ENCODE measurements at places on chromosomes 16 and 17.

DNA sequence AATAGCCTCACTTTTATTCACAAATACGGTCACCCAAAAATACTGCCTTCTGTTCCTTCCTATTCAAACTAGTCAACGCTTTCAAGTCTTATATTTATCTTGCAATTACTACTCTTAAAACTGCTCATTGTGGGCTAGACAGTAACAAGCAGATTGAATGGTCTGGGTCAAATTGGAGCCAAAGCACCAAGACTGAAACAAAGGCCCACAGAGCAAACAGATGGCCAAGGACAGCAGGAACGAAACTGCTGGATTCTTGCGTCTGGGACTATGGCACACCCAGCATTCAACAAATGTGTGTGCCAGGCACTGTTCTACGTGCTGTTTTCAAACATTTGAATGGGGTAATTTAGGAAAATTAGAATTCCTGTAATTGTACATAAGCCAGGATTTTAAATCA is 250.1 kb upstream of the PSMD7 start:
- DNase-seq = peak; percentile 26

DNA sequence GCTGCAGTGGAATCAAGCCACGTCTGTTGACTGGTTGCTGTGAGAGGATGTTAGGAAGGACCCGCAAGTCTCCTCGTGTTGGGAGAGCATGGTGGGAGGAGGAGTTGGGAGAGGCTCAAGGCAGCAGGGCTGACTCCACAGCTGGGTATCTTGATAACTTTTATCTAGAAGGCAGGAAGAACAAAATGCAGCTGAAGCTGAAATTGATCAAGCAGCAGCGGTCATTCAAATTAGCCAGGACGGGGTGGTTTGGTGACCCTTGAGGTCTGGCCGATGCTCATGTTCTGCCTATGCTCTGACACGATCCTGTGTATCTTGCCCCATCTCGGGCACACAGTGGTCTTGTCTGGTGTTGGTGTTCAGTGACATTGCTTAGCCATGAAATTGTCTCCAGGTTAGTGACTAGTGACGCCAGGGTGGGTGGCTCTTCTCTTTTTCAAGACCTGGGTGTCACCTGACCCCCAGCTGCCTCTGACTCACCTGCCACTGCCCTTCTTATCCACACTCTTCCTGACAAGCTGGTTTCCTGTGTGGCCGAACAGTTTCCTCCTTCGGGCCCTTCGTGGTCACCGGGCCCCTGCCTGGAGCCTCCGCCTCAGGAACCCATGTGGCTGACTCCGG is 19.1 kb downstream of the NPTX1 start:
- DNase-seq = no peak

DNA sequence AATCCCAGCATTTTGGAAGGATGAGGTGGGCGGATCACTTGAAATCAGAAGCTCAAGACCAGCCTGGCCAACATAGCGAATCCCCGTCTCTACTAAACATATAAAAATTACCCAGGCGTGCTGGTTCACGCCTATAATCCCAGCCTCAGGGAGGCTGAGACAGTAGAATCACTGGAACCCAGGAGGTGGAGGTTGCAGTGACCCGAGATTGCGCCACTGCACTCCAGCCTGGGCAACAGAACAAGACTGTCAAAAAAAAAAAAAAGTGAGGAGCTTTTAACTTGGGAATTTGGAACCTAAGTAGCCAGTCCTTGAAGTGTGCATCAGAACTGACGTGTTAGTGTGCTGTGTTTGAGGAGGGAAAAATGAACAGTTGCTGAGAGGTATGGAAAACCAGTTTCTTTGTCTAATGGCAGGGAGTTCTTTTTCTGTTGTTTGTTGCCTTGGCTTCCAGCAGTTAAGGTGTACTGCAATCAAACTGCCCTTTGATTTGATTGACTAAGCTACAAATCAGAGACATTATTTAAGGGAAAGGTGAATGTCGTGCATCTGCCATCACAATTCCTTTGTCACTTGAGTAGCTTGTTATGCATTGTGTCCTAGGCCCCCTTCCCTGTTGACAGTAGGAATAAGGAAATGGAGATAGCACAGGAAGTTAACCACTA is 8.6 kb upstream of the DUSP14 start:
- DNase-seq = no peak

DNA sequence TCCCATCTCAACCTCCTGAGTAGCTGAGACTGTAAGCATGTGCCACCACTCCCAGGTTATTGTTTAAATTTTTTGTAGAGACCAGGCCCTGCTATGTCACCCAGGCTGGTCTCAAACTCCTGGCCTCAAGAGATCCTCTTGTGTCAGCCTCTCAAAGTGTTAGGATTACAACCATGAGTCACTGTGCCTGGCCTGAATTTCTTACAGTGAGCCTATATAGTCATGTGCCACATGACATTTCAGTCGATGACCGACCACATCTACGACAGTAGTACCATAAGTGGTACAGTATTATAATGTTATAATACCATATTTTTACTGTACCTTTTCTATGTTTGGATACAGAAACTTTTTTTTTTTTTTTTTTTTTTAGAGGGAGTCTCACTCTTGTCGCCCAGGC is 195.3 kb downstream of the STX8 start:
- DNase-seq = no peak

- DNase-seq = no peak
Measured at GRCh38 chr17:18259621-18260331, 686 bp upstream of the MIEF2 start.

- no peak for DNase-seq
Measured at GRCh38 chr16:53129281-53130158, 74.7 kb downstream of the CHD9 start.

GRCh38 chr16:86964796-86965241 is 352.4 kb downstream of the C16orf95 start:
- DNase-seq = no peak

- DNase-seq = no peak
Measured at GRCh38 chr17:12388226-12388625, 277.5 kb upstream of the MYOCD start.

GRCh38 chr17:33291248-33292200 is 1.6 kb downstream of the ASIC2 start:
- DNase-seq = no peak

DNA sequence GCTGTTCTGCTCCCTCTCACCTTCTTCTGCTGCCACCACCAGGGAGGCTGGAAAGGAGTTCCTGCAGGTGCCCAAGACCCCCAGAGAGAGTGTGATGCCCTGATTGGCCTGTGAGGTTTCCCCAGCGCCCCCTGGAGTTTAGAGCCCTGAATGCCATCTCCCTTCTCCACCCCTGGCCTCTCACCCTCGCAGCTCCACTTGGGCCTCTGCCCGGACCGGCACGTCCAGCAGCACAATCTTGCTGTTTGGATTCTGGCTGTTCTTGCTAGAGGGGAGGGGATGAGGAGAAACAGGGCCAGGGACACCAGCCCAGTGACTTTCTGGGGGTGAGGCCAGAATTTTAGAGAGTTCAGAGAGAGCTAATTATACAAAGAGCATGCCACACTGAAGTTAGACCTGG is 12.5 kb upstream of the FAM171A2 start:
- no peak for DNase-seq

DNA sequence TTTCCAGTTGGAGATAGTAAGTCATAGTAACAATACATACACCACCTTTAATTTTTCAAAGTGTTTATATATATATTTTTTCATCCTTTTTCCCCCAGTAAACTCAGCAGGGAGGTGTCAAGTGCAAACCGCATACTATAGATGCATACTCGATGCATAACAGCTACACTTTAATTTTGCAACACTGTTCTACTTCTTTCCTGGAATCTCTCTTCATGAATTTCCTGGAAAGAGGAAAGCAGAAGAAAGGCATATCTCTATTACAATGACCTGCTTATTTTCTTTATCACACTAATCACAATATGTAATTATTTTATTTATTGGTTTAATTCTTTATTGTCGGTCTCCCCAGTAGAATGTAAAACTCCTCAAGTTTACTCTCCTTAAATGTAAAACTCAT is 140.0 kb downstream of the SNX11 start:
- DNase-seq = no peak

GRCh38 chr17:65627891-65628643 is 66.6 kb upstream of the AXIN2 start:
- DNase-seq = peak; percentile 94

DNA sequence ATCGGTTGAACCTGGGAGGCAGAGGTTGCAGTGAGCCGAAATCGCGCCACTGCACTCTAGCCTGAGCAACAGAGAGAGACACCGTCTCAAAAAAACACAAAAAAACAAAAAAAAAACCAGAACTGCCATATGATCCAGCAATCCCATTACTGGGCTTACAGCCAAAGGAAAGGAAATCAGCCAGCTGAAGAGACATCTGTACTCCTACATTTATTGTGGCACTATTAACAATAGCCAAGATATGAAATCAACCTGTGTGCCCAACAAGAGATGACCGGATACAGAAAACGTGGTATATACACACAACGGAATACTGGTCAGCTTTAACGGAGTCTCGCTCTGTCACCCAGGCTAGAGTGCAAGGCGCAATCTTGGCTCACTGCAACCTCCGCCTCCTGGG is 14.6 kb downstream of the FANCA start:
- DNase-seq = no peak

DNA sequence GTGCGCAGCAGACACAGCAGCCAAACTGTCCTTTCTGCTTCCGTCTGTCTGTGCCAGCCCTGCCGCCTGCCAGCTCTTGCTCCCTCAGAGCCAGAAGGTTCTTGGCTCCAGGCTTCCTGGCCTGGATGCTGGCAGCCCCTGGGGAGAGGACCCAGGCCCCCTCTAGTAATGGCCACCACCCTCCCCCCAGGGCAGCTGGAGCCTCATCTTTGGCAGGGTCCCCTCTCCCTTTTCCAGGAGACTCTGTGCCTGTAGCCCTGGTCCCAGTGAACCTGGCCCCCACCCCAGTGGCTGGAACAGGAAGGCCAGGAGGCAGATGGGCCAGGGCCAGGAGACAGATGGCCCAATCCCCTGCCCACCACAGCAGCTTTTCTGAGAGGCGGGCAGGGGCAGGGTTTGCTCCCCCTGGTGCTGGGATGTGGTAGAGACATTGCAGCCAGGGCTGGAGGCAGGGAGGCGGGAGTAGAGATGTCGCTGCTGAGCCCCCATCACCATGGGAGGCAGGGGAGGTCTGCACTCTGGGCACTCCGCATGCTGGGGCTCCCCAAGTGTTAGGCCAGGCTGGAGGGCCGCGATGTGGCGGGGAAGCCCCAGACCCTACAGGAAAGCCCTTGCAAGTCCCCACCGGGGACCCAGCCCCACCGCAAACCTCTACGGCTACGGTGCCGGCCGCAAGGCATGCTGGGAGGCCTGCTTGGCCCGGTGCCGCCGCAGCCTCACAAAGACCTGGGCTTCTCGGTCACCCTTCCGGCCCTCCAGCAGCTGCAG is 16.7 kb downstream of the UNC13D start:
- peak; percentile 33 for DNase-seq

DNA sequence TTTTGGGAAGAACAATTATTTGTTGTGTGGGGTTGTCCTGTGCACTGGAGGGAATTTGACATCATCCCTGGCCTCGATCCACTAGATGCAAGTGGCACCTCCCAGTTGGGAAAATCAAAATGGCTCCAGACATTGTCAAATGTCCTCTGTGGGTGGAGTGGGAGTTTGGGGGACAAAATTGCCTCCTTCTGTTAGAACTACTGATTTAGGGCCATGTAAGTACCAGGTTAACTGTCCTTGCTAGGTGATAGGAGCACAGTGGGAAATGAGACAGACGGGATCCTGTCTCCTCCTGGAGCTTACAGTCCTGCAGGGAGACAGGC is 56.8 kb downstream of the ARHGAP23 start:
- no peak for DNase-seq

DNA sequence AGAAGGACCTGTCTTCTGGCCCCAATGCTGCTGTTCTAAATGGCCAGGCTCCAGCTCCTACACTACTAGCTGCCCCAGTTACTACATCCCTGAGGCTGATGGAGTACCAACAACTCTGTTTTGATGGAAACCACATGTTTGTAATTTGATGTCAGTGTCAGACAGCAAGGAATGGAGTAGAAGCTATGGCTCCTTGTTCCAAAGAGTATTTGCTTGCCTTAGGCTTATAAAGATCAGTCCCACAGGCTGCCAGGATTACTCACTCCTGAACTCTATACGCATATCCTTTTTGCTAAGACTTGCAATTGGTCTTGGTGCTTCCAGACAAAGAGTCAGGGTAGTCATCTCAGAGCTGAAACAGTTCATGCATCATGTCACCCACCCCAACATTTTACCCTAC is 139.6 kb downstream of the HS3ST3A1 start:
- DNase-seq = no peak

DNA sequence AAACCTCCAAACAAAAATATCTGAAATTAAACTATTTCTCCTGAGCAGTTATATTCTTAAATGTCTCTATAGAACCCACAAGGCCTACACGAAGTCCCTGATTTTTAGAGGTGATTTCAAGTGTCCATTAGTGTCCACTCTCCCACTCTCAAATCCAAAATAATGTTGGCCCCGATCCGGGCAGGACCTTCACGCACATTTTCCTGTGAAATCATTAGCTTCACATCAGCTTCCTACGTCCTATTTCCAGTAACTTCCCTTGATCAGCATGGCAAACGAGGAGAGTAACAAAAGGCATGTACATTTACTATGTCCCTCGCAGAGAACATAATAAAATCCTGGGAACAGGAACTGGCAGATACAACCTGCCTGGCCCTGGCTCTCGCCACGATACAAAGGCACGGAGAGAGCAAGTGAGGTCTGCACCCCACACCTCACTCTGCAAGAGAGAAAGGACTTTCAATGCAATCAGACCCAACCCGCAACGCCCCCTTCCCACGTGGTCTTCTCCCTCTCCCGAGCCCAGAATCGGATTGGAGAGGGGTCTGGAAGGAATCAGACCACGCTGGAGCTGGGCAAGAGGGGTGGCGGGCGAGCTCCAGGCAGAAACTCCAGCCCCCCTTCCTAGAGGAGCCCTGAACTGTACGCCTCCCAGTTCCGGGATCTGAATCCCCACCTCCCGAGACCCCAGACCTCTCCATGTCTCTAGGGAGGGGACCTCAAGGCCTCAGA is 17.5 kb upstream of the C17orf78 start:
- DNase-seq = peak; percentile 72

GRCh38 chr16:19555938-19556771 is 652 bp downstream of the VPS35L start:
- no peak for DNase-seq

DNA sequence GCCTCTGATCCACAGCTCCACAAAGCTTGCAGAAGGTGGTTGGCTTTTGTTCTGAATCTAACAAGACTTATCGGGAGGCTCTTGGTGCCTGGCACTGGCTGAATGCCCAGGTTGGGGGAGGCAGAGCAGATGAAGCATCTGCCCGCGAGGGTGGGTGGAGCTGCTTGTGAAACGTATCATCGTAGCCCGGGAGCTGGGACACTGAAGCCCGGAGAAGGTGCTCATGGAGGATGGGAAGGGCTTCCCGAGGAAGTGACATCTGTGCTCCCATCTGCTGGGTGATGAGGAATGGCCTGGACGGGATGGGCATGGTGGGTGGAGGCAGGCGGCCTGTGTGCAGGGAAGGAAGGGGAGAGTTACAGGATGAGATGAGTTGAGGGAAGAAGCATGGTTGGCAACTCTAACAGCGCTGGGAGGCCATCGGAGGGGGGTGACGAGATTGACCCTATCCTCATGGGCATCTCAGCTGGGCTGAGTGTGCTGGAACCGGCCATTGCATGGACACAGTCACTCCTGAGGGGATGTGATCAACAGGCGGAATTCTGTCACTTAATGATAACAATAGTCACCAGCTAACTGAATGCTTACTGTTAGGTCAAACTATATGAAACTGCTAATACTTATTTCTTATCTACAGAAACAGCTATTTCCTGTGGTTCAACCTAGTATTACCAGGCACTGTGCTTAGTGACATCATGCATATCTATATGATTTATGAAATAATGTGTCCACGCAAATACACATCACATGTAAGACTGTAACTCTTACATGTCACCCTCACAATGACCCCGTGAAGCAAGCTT is 102.7 kb downstream of the ABCC6 start:
- DNase-seq = peak; percentile 83

GRCh38 chr16:60818465-60818864 is 1217.8 kb downstream of the CDH8 start:
- DNase-seq = no peak

Data from NCI-H2081 (cell line).